Activated naive CD4-positive, alpha-beta T cell (primary cell): ENCODE measurements at places on chromosomes 1 and 21.

- DNase-seq, result no peak
Observed at GRCh38 chr1:229296541-229296941, 25.6 kb downstream of the RAB4A start.

- no peak for DNase-seq
Observed at GRCh38 chr21:35136586-35137219, 87.6 kb upstream of the RUNX1 start.

GRCh38 chr1:76210160-76210559 lies 135.6 kb downstream of the ST6GALNAC3 start:
- DNase-seq, result no peak

DNA sequence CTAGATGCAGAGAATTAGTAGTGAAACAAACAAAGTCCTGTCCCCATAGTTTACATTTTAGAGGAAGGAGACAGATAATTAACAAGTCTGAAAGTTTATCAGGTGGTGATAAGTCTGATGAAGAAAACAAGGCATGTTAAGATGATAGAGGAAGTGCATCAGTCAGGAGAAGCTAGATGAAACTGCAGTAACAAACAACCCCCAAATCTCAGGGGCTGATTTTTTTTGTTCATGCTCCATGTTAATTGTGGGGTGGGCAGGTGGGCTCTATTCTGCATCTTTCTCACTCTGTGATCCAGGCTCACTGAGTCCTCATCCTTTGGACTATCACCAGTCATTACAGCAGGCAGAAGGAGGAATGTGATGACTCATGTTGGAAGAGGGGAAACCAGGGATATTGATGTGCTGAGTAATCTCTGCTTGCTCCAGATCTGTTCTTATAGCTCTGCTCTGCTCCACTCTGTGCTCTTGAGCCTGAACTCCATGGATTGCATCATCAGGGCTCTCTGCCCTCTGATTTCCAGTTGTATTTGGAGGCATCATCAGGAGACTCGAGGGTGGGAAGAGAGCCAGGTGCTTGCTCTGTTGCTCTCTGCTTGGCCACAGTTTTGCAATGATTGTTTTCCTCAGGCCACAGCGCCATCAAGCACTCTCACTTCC lies 166.9 kb downstream of the IER5 start:
- no peak for DNase-seq

DNA sequence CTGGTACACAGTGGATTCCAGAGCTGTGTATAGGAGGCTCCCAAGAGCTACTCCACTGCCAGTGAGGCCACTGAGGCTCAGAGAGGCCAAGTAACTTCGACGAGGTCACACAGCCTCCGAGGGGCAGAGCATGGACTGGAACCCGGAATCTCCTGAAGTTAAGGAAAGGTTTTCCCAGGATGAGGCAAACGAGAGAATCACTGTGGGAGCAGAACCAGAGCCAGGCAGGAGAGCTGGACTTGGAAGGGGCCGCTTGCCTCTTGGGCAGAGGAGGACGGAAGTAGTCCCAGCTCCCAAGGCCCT lies 52.0 kb downstream of the GLIS1 start:
- DNase-seq, result no peak

DNA sequence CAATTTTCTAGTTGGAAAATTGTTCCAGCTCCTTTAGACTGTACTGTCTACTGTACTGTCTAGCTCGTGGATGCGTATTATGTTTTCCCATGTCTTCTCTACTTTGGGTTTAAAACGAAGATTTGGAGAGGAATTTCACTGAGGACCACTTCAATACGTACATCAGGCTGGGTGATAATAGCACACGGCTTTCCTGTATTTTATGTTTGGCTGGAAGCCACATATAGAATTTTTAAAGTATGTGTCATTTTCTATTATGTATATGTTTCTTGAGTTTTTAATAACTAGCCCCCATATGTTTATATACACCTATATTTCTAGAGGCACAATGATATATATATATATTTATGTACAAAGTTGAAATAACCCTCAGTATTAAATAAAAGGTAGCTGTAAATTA lies 226.4 kb downstream of the GREM2 start:
- no peak for DNase-seq

DNA sequence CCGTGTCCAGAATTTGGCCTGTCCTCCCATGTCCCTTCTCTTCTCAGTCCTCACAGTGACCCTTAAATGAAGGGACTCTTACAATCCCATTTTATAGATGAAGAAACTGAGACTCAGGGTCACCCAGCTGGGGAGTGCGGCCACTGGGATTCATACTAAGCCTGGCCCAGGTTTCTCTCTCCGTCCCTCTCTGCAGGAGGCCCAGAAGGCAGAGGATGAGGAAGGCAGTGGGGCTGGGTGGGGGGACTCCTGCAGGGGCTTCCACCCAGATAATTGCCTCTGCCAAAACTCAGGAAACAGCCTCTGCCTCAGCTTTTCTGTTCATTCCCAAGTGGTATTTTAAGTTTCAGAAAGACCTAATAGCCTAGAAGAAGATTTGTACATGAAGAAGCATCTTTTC lies 299.8 kb downstream of the MATN1 start:
- no peak for DNase-seq

DNA sequence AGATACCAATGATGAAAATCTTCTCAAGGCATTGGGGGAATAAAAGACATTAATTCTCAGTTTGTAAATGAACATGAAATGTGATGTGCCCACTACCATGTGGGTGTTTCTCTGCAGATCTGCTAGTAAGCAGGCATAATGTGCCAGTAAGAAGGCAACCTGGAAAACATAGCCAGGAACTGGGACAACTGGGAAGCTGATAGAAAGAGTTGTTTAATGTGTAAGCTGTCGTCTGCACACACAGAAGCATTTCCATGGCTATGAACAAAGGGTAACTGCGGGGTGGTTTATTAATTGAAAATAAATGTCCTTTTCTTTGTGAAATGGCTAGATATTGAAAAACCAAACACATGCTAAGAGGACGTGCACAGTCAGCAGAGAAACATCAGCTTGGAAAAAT lies 52.0 kb downstream of the ZC3H11B start:
- DNase-seq, result no peak

DNA sequence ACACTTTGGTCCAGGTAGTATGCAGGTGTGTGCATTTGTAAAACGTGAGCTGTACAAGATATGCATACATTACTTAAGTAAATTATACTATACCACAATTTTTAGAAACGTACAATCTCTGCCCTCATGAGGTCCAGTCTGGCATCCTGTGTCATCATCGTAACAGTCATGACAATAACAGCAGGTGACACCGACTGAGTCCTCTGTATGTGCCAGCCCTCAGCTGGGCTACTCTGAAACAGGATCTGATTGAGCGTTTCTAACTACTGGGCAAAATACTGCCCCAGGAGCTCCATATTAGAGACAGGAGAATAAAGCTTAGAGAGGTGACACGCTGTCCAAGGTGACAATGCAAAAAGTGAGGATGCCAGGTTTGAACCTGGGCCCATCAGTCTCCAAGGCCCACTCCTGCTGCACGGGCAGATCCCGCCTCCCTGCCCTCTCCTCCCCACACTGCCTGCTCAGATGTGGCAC lies 47.2 kb upstream of the ECE1 start:
- DNase-seq, result no peak

- no peak for DNase-seq
Observed at GRCh38 chr1:11130406-11130805, 30.7 kb upstream of the EXOSC10 start.

DNA sequence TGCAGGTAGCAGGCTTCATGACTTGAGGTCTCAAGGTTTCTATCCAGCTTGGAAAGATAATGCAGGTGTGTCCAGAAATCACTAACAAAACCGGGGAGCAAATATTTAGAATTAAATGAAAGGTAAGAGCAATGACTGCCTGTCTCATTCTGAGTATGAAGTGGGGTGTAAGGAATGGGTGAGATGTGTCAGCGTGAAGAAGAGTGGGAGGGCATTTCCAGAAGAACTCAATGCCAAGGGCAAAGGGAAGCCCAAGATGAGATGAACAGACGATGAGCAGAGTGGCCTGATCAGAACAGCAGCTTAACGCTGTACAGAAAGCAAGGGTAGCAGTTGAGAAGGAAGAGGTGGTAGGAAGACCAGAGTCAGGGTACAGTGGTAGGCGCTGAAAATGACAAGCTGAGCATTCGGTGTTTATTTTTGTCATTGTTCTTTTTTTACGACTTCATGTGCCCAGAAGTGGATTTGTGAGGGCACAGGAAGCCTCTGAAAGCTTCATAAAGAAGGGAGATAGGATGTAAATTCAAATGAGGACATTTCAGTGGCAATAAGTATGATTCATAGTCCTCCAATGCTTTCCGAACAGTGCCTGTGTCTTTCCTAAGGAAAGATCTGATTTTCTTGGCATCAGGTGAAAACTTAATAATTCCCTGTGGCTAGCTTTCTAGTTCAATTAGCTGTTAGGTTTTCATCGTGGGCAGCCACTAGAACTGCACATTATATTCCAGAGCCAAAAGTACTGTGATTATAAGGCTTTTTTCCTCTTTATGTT lies 190.5 kb downstream of the APP start:
- no peak for DNase-seq

GRCh38 chr1:20124456-20125057 lies 5.2 kb upstream of the PLA2G2D start:
- DNase-seq, result no peak

DNA sequence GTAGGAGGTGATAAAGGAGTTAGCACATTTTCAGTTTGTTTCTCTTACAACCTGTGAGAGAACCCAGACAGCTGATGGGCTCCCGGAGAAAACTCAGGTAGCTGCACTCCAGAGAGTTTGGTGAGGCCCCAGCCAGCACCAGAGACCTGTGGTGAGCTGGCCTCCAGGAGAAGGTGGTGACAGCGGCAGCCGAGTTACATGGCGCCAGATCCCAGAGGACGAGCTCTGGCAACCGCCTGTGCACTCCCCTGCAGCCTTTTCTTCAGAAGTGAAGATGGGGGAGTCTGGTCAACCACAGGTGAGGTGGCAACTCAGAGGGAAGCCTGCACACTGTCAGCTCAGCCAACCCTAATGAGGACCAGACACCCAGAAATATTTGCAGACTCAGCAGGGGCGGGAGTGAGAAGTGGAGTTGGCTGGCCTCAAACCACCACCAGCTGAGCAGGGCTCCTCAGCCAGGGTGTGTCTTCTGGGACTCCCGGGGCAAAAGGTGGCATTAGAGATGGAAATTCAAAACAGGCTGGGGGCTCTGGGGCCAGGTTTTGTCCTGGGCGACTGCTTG lies 209.7 kb downstream of the SETD4 start:
- no peak for DNase-seq

DNA sequence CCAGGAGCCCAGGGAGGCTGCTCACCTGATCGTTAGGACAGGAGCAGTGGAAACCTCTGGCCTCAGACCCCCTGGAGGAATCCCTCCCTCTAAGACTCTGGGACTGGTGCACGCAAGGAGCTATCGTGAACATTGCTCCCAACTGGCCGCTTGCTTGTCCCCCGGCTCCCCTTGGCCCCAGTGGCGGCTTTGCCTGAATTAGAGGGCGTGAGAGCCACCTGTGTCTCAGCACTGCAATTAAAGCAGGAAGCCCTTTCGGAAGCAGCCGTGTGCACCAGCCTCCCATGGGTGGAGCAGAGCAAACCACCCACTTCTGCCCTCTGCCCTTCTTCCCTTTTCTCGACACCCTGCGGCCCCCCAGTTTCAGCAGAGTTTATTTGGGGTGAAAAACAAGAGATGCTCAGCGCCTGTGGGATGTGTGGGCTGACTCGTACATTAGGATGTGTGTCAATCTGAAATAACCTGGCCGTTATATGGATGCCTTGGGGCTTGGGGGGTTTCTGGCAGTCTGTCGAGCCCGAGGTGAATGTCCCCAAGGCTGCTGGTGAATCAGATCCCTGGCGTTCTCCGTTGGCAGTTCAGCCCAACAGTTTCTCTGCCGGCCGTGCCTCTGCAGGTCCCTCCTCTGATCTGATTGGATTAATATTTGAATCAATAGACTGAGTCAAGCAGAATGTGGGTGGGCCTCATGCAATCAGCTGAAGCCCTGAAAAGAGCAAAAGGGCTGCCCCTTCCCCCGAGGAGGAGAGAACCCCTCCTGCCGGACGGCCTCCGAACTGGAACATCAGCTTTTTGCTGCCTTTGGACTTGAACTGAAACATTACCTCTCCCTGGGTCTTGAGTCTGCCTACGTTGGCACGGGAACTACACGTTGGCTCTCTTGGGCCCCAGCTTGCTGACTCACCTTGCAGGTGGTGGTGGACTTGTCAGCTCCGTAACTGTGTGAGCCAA lies 7.3 kb upstream of the UMODL1 start:
- DNase-seq, result no peak

GRCh38 chr1:11733306-11733705 lies 2.6 kb upstream of the AGTRAP start:
- DNase-seq, result no peak

- no peak for DNase-seq
Observed at GRCh38 chr21:23684431-23684830, 1922.8 kb downstream of the MRPL39 start.

- DNase-seq, result no peak
Observed at GRCh38 chr1:244548558-244549115, 87.6 kb downstream of the CATSPERE start.

GRCh38 chr1:162006081-162006480 lies 17.6 kb downstream of the OLFML2B start:
- no peak for DNase-seq

DNA sequence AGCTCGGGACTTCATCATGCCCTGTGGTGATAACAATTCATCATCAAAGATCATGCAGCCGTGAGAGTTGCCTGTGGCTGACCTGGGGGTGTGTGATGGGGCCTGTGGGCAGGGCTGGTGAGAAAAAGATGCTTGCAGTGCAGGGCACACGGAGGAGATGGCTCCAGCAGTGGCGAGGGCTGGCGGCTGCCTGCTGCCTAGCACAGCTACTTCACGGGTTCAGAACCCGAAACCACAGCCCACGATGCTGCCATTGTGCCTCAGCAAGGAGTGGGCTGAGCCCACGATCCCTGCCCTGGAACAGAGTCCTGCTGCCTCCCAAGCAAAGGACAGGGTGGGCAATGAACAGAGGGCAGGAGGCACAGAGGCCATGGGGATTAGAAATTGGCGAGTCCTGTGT lies 631 bp upstream of the KRTAP10-9 start:
- DNase-seq, result no peak

DNA sequence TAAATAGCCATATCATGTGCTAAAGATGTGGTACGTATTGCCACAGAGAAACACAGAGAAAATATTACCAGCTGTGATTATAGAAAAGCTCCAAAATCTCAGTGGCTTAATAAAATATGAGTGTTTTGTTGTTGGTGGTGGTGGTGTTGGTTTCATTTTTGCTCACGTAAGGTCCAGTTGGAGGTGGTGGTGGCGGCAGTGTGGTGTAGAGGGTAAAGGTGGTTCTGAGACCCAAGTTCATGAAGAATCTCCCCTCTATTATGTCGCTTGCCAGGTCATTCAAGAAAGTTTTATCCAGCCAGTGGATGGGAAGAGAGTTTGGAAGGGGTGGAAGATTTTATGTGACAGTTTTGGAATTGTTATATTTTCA lies 217.6 kb upstream of the SAMSN1 start:
- DNase-seq, result no peak

DNA sequence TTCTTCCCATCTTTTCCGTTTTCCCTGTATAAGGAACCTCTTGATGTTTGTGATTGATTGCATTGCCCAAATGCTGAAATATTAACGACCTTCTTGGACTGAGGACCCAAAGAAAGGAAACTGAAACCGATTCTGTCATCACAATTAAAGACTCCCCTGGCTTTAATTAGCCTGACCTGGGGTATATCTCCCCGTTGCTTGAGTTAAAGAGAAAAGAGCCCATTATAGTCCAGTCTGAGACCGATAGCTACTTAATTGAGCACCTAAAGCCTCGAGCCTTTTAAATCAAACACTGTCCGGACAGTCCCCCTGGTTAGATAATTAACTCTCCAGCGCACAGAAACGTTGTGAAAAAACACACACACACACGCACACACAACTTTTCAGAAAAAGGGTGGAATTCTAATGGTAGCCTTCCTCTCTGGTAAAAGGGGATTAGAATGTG lies 8.0 kb downstream of the LMO4 start:
- no peak for DNase-seq

- DNase-seq, result no peak
Observed at GRCh38 chr1:207619871-207620542, 24.9 kb upstream of the CR1L start.
